ENCODE measurements at places on chromosomes 11 and 22. TPM values are rescaled to one million over a fixed set of nuclear protein-coding genes. Genes with fewer than 3 reads are reported as not detected.
A peak's percentile ranks its signal among the peaks of the same experiment; 100 is the strongest.

Gene DTX4
- polyA plus RNA-seq: 19.4 TPM

Gene TMEM134
- 61.4 TPM for polyA plus RNA-seq

Gene MPZL2
- polyA plus RNA-seq: 0.90 TPM

Gene ZNF215
- polyA plus RNA-seq: 0.53 TPM

Gene DUSP8
- polyA plus RNA-seq: 28.4 TPM

DNA sequence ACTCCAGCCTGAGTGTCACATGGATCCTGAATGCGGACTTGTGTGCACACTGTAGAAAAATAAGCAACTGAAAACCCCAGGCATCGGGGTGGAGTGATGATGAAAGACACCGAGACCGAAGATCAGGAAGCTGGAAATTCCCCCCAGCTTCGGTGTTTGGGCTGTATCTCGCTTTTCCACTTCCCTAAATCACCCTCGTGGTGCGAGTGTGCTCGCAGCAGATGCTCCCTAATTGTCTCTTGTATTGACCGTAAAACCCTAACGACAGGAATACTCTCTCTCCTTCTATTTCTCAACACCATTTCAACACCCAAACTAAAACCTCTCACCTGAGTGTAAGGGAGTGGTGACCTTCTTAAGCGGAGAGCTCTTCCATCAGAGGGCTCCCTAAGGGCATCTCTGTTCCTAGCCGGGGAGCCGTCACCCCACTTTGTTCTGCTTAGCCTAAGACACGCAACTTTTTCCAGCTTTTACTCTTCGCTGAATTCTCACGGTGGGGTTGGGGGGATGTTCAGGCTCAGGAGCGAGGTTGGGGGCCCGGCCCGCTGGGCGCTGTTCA lies 635 bp upstream of the GRK3 start:
- peak; percentile 36 for DNase-seq

- no peak for DNase-seq
These were observed 36.3 kb downstream of the STIM1 start for GRCh38 chr11:3891751-3892150.

DNA sequence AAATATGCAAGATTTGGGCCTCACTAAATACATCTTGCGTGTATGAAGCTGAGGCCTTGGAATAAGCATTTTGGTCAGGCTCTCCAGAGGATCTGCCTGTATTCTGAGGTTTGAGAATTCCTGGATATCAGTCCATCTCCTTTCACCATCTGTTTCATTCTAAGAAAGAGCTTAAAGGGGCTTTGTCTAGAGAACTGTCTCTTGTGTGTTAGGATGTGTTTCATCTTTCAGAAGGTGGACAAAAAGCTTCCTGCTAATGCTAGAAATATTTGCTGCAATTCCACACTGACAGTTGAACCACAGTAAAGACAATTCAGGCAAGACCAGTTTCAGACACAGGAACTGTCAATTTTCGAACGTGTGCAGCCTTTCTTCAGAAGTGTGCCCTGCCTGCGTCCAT lies 185.4 kb downstream of the DBX1 start:
- DNase-seq: no peak

GRCh38 chr11:19740586-19740985 lies 27.9 kb downstream of the NAV2 start:
- DNase-seq: no peak

GRCh38 chr11:76339221-76339620 lies 41.7 kb downstream of the THAP12 start:
- DNase-seq: peak; percentile 93

DNA sequence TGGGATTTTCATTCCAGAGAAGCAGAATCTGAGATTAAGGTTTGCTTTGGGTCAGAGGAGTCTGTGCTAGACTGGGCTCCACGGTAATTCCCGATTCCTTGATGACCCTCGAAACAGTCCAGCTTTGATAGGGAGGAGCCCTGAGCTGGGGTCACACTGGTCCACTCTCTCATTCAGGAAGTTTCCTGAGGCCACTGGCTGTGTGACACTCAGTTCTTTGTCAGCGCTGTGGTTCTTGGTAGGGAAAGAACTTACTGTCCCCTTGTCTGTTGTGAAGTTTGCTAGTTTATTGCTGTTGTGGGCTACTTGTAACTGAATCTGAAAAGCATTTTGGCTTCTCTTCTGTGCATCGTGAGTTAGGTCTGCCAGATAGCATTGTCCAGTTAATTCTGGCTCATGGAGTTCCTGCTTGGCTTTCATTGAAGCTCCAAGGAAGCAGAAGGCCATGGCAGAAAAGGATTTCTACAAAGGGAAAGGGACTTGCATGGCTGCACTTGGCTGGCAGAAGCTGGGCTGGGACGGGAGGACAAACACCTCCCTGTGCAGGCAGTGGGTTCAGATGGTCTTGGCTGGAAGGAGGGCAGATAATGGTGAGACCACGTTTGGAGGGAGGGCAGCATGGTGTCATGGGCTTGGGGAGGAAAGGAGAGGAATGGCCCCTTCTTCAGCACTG lies 23.3 kb downstream of the BCR start:
- DNase-seq: no peak

DNA sequence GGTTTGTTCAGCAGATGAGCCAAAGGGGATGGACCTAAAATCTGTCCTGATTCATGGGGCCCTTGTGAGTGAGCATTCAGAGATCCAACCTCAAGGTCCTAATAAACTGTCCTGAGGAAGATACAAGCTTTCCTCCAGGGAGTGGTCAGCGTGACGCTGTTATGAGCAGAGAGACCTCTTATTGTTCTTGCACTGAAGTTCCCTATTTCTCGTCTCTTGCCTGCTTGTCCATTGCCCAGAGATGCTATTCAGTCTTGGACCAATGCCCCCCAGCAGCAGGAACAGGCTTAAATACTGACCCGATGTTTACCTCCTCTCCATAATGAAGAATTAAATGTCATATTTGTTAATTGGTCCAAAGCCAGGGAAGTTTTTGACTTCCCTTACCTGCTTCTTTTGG lies 225.2 kb upstream of the PGR start:
- DNase-seq: no peak

DNA sequence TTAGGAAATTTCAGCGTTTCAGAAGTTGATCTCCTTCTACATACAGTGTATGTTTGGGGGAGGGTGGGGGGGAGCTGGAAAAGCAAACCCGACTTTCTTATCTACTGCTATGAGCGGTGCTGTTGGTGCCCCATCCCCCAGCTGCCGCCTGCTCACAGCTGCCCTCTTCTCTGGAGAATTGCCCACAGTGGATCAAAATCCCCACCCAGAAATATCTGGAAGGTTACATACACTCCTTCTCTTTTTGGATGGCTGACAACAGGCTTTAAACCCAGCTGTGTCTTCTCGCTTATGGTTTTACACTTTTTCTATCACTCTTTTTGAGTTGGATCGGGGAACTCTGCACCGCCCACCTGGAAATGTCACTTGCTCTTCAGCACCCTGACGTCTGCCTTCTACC lies 56.4 kb downstream of the DHCR7 start:
- peak; percentile 32 for DNase-seq

- DNase-seq: no peak
These were observed 40.8 kb downstream of the PDHX start for GRCh38 chr11:34957206-34957605.
